H9 (cell line): ENCODE measurements at places on chromosomes 5 and 9.
A peak's percentile ranks its signal among the peaks of the same experiment; 100 is the strongest.

DNA sequence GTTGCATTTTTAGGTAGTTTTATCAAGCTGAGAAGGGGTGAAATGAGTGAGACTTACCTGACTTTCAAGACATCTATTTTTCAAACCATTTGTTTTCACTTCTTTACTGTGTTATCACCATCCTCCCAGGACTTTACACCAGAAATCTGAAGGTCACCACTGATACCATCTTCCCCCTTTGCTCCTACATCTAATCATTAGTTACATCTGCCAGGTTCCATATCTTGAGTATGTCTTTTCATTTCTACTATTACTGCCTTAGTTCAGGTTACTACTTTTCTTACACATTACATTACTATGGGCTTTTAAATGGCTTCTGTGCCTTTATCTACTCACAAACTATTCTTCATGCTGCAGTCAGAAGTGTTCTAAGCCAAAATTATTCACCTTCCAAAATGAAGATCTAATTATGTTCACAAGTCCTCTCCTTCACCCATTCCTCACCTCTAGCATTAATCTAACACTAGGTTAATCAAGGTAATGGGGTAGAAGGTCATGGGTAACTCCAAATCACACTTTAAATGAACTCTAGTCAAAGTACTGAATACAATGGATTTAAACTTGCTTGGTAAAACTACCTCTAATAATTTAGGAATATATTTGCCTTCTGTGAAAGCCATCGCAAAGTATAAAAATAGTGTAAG is 2.1 kb upstream of the HSDL2 start:
- no peak for DNase-seq

GRCh38 chr5:163951069-163951468 is 445.6 kb downstream of the MAT2B start:
- DNase-seq, result no peak

GRCh38 chr9:117010061-117010460 is 323.0 kb downstream of the TRIM32 start:
- no peak for DNase-seq

- no peak for DNase-seq
These were observed 582.0 kb upstream of the TUSC1 start for GRCh38 chr9:26260238-26260637.

- DNase-seq, result no peak
These were observed 56.7 kb upstream of the MAMDC2 start for GRCh38 chr9:69986970-69987369.

GRCh38 chr5:35320029-35320428 is 89.7 kb upstream of the PRLR start:
- DNase-seq, result no peak

DNA sequence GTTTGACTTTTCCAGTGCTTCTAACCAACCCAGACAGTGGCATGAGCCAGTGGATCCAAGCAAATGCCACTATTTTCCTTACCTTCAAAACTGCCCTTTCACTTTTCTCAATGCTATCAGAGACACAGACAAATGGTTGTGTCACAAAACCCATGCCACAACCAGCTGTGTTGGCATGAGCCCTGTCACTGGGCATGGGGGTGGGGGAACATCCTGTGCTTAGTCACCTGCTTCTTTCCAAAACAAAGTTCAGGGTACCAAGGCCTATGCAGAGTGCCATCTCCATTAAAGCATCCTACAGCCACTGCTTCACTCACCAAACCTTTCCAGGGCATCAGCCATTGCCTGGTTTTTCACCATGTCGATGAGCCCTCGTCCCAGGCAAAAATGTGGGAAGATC is 30.1 kb downstream of the NIPSNAP3B start:
- no peak for DNase-seq

DNA sequence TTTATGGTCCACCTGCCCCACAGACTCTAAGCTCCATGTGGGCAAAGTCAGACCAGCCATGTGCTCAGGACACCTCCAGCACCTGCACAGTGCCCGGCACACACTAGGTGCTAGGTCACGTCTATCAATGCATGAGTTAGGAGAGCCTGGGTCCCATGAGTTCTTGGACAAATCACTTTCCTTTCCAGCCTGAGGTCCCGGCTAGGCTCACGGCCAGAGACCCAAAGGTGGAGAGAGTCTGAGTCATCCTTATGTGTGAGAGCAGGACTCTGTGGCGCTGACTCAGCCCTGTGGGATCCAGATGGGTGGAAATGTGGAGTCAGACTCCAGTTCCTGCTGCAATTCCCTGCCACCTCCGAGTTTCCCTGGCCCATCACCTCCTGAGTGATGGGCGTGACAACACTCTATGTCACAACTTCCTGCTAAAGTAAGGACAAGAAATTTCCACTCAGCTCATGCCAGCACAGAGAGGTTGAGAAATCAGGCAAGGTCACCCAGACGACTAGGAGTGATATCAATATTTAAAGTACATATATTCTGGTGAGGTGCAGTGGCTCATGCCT is 2.5 kb upstream of the ST6GALNAC4 start:
- DNase-seq, result no peak

DNA sequence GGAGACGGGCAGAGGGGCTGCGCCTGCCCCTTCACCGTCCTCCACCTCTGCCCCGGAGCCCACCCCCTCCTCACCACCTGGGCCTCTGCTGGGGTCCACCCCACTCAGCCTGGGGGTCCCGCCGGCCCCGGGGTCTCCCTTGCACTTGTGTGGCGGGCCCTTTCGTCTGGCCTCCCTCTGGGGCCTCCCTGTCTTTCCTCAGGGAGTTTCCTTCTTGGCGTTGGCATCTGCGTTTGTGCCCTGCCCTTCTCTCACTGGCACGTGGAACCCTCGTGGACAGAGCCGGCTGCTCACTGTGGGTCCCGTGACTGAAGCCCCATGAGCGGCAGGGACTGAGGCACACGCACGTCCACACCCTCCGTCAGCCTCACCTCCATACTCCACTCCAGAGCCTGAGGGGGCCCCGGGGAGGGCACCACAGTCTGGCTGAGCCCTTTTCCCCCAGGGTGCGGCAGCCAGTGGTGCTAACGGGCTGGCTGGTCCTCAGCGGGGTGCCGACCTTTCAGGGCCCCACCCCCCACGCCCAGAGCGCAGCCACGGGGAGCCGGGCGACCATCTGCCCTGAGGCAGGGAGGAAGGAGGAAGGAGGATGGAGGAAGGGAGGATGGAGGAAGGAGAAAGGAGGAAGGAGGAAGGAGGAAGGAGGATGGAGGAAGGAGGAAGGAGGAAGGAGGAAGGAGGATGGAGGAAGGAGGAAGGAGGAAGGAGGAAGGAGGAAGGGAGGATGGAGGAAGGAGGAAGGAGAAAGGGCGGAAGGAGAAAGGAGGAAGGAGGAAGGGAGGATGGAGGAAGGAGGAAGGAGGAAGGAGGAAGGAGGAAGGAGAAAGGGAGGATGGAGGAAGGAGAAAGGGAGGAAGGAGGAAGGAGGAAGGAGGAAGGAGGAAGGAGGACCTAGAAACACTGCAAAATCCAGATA is 53.0 kb upstream of the NRARP start:
- DNase-seq, result no peak

- no peak for DNase-seq
These were observed 49.8 kb downstream of the PRKACG start for GRCh38 chr9:68964102-68964541.

GRCh38 chr5:179820483-179821297 is at the start of gene SQSTM1:
SQSTM1 (plus strand) TSS chr5:179820905; CDS start chr5:179820937, 32 bp downstream.
- DNase-seq, result peak; percentile 73

- DNase-seq, result no peak
These were observed 724 bp downstream of the TCERG1 start for GRCh38 chr5:146447734-146448380.

GRCh38 chr5:178940569-178941360 is at the start of gene ZNF454:
ZNF454 (plus strand) TSS chr5:178941198; CDS start chr5:178942792, 1,594 bp downstream.
- no peak for DNase-seq

GRCh38 chr9:70046274-70047070 is 2.8 kb downstream of the MAMDC2 start:
- peak; percentile 35 for DNase-seq

- no peak for DNase-seq
These were observed 42.3 kb upstream of the LPCAT1 start for GRCh38 chr5:1565737-1566734.

GRCh38 chr5:127844581-127845021 is 141.4 kb downstream of the CCDC192 start:
- DNase-seq, result no peak

GRCh38 chr9:133564451-133565116 is 30.1 kb downstream of the ADAMTSL2 start:
- no peak for DNase-seq

DNA sequence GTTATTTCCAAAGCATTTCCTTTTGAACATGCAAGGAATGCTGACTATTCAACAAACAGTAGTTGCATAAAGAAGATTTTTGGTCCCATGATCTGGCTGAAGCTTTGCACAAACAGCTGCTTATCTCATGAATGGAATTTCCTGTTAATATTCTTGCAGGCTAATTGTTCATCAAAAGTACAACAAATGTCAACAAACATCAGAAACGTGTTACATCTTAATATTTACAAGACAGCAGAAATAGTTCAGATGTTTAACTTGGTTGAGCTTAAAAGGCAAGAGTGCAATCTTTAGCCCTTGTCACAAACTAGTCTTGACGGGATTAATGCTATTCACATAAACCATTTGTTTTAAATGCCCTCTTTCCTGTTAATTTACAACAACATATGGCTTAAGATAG is 47.9 kb upstream of the BASP1 start:
- no peak for DNase-seq

DNA sequence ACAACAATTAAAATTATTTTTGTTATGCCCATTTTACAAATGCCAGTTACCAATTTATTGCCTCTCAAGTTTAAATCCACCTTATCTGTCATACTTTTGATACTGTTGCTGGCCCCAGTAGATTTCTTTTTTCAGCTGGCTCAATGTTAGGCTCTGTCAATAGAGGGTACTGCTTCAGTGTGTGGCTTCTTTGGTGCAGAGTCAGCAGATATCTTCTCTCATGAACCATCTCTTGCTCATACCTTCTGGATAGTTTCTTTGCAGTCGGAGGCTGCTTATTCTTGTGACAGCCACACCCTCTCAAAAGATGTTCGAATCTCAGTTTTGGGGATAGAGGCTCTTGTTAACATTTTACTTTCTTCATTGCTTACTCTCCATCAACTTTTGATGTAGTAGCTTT is 849.9 kb upstream of the SEMA6A start:
- no peak for DNase-seq

DNA sequence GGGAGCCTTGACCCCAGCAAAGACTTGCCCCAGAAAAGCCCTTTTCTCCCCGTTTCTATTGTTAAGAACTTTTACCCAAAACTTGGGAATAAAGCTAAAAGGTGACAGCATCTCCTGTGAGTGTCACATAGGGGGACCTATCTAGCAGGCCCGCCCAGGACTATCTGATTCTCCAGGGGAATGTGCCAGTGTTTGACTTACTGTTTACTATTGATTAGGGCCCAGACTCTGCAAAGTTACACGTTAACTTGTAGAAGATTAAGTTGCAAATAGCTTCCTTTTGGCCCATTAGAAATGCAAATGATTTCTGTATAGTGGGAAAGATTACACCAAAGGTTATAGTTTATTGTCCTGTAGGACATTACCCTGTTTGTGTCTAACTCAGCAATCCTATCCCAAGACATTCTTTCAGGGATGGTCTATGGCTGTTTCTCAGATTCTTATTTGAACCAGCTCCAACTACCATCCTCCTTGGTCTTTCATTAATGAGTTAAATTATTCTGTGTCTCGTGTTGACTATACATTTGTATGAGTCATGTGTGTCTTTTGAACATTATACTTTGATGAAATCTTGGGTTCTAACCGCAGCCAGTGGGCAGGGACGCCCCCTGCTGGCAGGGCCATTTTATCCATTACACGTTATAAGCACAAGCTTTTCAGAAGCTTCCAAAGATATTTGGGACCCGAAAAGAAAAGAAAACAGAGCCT is 60.7 kb downstream of the HRH2 start:
- DNase-seq, result no peak

GRCh38 chr9:91199739-91200497 is 161.8 kb downstream of the AUH start:
- DNase-seq, result no peak

DNA sequence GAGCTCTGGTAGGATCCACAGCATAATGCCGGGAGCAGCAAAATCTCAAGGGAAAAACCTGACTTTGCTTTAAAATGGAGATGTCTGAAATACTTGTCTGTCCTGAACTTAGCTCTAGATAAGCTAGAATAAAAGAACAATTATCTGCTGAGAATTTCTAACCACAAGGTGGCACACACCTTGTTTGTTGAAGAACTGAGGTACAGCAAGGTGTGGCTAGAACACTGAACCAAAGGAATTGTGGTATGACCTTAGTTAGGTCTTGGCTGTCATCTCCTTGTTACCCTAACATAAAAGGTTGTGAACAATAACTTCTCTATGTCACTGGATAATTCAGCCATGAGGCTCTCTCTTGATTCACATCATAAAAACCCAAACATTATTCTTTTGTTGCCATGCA is 72.3 kb upstream of the ANXA1 start:
- DNase-seq, result no peak

DNA sequence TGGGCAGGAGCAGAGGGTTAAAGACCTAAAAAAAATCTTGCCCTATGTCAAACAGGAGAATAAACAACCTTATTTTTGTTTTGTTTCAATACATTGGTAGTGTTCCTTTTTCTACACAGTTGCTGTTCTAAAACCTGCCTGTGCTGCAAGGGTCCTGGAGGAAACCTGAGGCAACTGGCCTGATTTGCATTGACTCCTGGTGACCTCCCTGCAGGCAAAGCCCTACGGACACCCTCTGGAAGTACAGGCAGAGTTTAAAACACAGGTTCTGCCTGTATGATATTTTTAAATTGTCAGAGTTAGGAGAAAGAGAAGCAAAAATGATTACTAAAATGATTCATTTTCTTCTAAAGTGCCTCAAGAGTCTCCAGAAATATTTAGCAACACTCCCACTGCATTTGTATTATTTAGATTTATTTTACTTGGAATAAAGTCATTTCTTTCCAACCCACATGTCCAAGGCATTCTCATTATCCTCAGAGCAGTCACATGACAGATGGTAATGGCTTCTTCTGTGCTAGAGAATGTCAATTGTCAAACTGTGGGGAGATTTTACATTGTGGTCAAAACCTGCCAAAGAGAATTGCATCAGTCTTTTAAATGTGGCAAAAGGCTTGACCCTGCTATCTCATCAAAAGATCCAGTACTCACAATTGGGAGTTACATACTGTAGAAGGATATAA is 559.6 kb downstream of the CETN3 start:
- DNase-seq, result no peak

DNA sequence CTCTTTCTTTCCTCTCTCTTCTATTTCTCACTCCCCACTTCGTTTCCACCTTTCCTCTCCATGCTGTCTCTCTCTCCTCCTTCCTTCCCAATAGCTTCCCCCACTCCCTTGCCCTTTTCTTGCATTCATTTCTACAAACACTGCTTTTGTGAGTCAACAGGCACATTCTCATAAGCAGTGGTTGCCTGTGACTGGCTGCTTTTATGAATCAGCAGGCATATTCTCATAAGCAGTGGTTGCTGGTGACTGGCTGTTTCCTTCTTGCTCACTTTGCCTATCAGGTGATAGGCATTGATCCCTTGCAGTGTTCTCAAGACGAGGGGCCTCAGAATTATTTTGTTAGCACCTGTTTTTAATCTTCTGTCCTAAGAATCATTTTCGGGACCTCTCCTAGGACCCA is 116.1 kb upstream of the ACTBL2 start:
- DNase-seq, result no peak

DNA sequence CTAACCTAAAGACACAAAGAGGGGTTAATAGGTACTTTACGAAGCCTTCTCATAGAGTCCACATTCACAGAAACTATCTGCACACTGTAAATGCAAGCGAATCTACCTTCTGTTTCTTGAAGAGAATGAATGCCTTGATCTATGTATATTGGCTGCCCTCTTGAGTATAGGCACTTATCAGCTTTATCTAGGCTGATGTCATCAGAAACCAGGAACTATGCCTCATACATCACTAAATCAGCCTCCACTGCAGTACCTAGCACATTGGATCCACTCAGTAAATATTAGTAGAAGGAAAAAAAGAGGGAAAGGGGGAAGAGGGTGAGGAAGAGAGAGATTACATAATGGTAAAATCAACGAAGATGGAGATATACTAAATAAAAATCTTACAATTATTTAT is 477.1 kb downstream of the CAAP1 start:
- no peak for DNase-seq
